ENCODE measurements at places on chromosomes 1 and 21.
A peak's percentile ranks its signal among the peaks of the same experiment; 100 is the strongest.

DNA sequence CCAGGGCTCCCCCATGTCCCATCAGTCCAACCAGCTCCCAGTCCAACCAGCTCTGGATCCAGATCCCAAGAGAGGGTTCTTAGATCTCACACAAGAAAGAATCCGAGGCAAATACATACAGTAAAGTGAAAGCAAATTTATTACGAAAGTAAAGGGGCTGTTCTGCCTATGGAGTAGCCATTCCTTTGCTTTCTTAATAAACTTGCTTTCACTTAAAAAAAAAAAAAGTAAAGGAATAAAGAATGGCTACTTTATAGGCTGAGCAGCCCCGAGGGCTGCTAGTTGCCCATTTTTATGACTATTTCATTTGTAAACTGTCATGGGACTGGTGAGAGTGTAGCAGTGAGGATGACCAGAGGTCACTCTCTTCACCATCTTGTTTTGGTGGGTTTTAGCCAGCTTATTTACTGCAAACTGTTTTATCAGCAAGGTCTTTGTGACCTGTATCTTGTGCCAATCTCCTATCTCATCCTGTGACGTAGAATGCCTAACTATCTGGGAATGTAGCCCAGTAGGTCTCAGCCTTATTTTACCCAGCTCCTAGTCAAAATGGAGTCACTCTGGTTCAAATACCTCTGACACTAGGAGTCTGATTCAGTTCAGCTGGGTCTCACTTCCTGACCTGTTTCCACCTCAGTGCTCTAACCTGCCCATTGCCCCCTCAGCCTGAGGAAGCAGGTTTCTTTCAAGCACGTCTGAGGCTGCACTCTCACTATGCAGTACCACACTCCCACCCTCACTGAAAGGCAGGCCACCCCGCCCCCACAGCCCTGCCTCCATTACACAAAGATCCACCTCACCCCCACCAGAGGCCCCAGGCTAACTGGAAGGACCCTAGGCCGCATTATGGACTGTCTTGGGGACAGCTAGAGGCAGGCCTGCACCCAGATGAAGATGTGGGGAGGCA lies 26.5 kb upstream of the ATP2B4 start:
- DNase-seq: no peak

- DNase-seq: no peak
Measured at GRCh38 chr1:154964359-154964758, 2.8 kb upstream of the PYGO2 start.

DNA sequence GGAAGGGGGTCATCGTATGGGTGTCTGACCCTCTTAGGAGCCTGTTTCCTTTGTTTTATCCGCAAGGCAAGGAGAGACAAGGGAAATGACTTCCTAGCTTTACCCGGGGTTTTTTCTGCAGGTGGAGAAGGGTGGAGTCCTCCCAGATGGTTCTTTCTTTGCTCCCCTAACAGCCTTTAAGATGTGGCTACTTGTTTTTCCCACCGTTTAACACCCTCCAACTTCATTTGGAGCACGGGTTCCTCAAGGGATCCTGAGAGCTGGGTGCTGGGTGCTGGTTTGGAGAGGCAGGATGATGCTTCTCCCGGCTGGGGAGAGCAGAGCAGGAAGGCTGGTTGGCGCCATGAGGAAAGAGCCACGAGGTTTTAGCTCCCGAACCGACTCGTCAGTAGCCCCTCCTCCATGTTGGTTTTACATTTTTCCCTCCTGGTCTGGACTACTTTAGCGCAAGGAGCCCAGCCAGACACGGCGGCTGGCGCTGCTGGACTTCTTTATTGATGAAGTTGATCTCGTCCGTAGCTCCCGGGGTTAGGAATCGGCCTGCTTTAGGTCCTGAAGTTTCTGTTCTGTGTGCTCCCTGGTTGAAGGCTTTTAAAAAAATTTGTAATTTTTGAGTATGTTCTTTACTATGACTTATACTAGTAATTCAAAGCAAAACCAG lies 1.4 kb downstream of the UCK2 start:
- DNase-seq: peak; percentile 25

DNA sequence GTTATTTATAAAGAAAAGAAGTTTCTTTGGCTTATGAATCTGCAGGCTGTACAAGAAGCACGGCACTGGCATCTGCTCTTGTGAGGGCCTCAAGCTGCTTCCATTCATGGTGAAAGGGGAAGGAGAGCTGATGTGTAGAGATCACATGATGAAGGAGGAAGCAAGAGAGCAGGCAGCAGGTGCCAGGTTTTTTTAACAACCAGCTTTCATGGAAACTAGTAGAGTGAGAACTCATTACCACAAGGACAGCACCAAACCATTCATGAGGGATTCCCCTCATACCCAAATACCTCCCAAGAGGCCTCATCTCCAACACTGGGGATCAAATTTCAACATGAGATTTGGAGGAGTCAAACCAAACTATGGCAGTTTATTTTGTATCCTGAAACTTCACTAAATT lies 85.8 kb upstream of the CAMK1G start:
- DNase-seq: no peak

GRCh38 chr1:84525779-84526178 lies 19.4 kb upstream of the GNG5 start:
- DNase-seq: no peak

GRCh38 chr1:38789498-38790169 lies 69.9 kb downstream of the RRAGC start:
- no peak for DNase-seq

DNA sequence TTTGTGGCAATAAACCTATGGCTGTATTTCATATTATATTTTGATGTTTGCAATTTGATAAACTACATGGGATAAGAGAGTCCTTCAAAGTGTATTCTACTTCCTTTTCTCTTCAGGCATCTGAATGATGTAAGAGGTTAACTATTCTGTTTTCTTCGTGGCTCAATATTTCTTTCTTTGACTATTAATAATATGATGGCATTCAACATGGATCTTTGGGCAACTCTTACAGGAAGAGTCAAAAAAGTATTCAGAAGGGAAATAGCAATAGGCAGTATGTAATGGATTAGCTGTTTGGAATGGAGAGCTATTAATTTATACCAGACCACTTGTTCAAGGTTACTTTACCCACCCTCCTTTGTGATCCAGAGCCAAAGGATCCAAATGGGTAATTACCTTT lies 74.4 kb downstream of the HMCN1 start:
- no peak for DNase-seq

DNA sequence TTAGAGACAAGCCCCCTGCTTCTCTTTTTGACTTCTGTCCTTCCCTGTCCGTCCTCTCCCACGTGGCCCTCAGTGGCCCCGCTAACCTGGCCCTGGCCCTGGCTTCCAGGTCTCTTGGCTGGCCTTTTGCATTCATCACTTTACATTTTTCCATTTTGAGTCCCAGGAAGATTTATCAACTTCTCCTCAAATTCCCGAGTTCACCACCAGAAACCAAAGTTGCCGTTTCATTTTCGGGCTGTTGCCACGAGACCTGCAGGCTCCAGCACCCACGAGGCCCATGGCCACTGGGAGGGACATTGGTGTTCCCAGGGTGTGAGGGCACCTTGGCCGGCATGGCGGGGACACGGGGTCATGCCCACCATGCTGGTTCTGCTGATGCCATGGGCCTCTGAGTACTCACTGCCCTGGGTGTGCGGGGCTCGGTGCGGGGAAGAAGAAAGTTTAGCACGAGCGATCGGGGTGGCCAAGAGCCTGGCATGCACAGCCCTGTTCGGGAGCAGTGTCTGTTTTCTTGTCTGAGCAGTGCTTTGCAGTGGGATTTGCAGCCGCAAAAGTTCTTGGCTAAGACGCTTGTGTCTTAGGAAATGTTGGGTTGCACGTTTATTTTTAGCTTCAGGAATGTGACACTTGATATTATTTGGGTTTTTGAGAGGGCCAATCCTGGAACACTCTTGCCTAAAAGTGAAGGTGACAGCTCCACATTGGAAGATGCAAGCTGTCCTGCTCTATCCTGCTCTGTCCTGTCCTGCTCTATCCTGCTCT lies 40.4 kb upstream of the ADARB1 start:
- no peak for DNase-seq

DNA sequence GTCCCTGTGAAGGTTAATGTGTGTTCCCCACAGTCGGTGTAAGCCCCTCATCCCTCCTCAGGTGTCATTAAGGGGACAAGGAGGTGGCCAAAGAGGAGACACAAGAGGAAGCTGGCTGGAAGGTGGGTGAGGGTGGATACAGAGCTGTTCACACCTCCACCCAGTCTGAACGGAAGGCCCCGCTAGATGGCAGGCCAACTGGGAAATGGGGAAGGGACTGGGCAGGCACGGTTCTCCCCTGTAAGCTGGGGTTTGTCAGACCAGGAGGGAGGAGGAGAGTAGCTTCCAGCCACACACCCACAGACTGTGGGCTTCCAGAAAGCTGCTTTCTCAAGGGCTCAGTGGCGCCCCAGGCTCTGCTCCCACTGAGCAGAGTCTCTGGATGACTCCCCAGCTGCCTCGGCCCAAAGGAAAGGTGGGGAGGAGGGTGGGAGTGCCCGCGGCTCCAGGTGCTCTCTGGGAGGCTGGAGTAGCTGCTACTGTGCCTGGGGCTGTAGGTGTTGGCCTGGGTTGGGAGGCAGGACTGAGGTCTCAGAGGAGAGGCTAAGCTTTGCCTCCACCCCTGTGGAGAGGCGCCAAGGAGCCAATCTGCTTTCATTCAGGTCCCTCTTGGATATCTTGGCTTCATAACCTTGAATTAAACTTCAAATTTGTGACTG lies 41.2 kb downstream of the PCP4 start:
- no peak for DNase-seq

DNA sequence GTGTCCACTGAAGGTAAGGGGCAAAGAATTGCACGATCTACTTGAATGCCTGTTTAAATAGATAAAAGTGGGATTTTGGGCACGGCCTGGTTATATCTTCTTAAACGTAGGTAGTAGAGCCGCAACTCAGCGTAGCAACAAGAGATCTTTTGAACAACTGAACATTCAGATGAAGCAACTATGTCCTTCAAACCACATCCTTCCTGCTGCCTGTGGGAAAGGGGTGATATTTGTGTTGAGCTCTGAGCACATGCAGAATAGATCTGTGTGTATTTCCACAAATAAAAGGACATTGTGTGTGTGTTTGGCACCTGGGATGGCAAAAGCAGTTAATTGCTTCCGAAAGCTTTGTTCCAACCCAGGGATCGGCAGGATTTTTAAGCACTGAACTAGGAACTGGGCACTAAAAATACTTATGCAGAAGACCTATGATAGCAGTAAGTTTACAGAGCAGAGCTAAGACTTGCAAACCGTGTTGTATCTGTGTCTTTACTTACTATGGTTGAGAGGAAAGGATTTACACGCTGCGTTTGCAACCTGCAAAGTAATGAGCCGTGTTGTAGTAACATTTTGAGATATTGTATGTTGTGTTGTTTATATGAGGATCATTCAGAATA lies 333.4 kb downstream of the CHRM3 start:
- no peak for DNase-seq

GRCh38 chr1:175078629-175079028 lies 11.0 kb downstream of the TNN start:
- no peak for DNase-seq

DNA sequence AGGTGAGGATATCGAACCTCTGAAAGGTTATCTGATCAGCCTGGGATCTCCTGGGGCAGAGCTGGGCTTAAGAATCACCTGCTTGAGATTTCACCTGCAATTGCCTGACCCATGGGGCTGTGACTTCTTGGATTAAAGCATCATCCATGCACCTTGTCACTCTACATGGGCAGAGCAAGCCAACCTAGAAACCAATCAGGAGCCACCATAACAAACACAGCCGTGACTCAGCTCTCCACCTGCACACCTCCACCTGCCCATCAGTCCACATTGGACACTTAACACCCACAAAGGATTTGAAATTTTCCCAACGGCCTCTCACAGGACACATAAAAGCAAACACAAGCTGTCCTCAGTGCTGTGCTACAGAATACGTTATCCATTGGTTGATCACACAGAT lies 35.1 kb upstream of the ETS2 start:
- DNase-seq: no peak

DNA sequence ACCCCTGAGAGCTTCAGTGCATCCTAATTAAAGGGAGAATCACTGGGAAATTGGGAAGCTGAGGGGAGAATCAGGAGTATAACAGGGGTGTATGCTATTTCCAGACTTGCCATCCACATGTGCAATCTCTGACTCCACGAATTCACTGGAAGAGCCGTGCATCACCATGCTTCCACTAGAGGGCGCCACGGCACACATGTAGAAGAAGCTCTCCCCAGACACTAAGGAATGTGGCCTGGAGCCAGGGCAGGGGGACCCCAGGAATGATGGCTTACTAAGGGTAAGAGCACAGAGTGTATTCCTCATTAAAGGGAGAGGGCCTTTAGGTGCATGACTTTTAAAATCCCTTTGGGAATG lies 81.5 kb downstream of the ABCA4 start:
- DNase-seq: peak; percentile 54

DNA sequence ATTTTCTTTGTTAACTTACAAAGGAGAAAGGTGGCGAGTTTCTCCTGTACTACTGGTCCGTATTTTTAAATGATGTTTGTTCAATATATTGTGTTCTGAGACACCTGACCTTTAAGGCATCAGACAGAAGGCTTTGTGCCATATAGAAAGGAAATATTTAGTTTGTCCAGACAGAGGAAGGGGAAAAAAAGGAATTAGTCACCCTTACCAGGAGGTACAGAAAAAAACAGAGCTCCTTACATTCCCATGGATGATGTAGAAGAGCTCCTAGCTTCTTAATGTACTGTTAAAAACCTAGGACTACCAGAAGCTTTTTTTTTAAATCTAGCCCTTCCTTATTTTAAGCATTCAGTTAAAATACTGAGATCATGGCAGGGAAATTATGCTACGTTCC lies 12.4 kb upstream of the PODN start:
- DNase-seq: no peak

DNA sequence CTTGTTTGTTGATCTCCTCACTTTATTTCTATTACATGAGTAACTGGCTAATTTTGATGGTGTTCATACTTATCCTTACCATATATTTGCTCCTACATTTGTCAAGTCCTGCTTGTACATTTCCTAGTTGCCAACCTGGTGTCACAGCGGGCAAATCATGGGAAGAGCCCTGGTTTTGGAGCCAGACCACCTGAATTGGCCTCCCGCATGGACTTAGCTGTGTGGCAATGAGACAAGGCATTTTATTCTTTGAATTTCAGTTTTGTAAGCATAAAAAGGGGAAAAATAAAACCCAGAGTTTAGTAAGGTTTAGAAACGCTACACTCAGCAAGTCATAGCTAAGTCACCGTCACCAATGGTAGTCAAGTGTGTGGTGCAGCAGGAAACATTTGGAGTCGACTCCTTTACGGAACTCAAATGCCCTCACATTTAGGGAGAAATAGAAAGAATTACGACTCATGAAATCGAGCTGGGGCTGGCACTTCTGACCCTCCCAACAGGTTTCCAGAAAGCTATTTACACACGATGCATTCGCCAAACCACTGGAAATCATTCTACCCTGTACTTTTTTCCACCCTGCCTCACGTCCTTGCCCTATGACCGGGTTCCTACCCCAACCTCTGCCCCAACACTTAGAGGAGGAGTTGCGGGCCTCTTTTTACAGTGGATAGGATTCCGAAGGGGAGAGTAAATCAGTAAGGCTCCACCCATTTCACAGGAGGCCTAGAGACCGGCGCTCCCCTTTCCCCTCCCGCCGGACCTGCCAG lies 492 bp upstream of the PGM1 start:
- DNase-seq: peak; percentile 29

All from GM19239 (cell line).